Activated CD4-positive, alpha-beta T cell treated with anti-CD3 and anti-CD28 coated beads, Interleukin-2, amount 50 U/mL, for 24 hours (primary cell): ENCODE measurements at places on chromosomes 2 and 18.

DNA sequence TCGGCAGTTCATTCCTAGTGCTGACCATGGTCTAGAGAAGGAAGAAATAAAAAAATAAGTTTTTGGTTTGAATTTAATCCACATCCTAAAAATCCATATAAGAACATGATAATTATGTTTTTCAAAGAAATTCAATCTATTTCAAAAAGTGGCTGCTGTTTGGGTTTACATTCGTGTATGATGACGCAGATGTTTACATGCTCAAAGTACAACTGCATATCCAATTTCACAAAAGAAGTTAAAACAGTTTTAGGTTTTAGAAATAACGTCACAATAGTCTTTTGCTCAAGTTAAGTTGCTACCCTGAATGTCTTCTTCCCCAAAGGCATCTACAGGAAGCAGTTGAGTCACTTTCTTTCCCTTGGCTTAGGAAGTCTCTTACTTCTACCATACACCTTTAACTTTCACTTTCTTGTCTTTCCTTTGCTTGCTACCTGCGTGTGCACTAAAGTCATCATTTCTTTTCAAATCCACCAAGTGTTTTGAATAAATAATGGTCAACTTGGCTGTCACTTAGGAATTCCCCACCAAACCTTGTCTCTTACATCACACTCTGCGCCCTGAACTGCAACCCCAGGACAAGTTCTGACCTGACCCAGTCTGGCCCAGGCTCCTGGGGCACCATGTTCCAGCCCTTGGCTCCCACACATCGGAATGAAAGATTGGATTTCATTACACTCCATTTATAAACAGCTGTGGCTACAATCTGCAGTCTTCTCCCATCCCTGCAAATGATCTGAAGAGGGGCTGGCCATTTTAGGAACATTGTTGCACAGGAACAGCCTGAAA, 28.4 kb downstream of the FAM237A start:
- no peak for DNase-seq

DNA sequence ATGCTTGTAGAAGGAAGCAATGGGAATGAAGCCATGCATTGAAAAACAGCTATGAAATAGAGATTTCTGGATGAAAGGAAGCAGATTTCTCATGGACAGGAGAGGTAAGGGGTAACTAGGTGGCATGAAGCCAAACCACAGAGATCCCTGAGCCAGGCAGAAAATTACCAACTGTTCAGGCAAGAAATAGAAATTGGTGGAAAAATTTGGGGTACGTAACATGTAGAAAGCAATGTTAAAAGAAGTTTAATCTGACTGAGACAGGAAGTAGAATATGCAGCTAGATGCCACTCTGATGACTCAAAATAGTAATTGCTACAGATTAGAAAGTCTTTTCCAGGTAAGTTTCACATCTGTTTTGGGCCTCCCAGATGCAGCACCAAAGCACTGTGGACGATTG, 928.5 kb upstream of the CELF4 start:
- no peak for DNase-seq

DNA sequence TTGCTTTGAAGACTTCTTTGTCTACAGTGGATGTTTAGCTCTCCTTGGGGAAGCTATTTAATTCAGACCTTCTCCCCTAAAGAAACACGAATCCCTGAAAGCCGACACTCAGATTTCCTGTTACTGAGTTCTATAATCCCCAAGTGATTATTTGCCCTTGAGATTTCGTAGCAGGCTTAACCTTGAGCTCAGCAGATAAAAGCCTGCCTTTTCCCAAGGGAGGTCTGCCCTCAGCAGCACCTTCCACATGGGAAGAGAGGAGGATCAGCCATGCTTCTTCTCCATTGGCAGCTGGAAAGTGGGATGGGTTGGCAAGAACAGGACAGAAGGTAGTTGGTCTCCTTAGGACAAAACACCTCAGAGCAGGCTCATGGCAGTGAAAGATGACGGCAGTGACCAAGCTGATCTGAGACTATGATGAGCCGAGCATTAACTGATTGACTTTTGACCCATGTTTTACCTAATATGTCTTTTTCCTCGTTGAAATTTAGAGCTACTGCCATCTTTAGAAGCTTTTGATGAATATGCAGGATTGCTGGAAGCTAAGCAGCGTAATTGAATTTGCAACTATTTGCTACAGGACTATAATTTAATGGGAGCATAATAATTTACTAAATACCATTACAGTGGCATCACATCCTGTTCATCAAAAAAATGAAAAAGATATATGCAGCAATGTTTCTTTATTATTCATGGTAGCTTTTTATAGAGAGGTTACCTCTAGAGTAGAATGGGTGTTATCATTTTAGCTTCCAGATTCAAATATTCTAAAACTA, 511.1 kb upstream of the ID2 start:
- DNase-seq, result no peak

GRCh38 chr2:234661175-234661574, 164.3 kb upstream of the ARL4C start:
- DNase-seq, result no peak
